ENCODE measurements at places on chromosomes 2 and 18.

DNA sequence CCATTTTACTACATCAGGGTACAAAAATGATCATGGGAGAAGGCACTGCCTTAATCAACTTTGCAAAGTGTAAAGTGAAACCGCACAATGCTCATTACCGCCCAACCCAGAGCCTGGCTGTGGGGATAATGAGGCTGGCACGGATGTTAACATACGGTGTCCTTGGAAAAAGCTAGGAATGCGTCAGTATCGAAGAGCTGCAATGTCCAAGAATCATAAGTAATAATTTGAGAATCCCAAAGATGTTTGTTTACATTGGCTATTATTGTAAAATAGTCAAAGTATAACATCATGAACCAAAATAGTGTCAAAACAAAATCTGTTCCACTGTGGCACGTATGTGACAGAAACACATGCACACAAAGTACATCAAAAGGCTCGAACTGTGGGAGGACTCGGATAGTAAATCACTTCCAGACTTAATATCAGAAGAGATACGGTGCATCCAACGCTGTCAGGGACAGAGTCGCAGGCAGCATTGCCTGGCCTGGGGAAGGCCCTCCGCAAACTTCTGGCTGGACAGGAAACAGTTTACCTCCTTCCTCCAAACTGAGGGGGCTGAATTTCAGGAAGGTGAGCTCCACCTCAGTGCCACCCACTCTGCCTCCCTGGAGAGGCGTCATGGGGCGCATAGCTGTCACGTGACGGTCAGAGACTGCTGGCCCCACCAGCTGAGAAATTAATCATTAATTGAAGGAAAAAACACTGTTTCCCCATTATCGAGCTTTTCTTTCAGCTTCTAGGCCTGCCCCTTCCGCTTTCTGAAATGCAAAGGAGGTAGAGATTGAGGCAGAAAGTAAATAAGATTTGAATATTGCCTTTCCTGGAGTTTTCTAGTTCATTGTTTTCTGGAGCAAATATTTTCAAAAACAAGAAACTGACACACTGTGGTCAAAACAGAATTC is 1.8 kb upstream of the ID2 start:
- DNase-seq: no peak

- DNase-seq: no peak
Measured at GRCh38 chr18:9571546-9571945, 42.8 kb downstream of the PPP4R1 start.

- no peak for DNase-seq
Measured at GRCh38 chr2:22281033-22281432, 1103.9 kb upstream of the KLHL29 start.

DNA sequence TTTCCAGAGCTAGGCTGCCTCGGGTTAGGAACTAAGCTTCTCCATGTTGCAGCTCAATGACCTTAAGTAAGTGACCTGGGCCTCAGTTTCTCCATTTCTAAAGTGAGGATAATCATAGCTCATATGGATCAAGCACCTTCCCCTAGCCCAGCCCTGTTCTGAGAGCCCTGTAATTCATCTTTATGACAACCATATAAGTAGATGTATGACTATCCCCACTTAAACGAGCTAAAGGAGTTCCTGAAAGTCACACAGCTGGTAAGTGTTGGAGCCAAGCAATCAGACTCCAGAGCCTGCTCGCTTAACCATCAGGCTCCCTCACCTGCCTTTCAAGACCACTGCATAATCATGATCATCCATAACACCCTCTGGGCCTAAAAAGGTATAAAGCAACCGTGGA is 135.4 kb downstream of the SP3 start:
- no peak for DNase-seq

GRCh38 chr2:20062615-20063545 is 11.5 kb upstream of the LAPTM4A start:
- no peak for DNase-seq

- DNase-seq: no peak
Measured at GRCh38 chr2:70509565-70509964, 44.1 kb downstream of the TGFA start.

DNA sequence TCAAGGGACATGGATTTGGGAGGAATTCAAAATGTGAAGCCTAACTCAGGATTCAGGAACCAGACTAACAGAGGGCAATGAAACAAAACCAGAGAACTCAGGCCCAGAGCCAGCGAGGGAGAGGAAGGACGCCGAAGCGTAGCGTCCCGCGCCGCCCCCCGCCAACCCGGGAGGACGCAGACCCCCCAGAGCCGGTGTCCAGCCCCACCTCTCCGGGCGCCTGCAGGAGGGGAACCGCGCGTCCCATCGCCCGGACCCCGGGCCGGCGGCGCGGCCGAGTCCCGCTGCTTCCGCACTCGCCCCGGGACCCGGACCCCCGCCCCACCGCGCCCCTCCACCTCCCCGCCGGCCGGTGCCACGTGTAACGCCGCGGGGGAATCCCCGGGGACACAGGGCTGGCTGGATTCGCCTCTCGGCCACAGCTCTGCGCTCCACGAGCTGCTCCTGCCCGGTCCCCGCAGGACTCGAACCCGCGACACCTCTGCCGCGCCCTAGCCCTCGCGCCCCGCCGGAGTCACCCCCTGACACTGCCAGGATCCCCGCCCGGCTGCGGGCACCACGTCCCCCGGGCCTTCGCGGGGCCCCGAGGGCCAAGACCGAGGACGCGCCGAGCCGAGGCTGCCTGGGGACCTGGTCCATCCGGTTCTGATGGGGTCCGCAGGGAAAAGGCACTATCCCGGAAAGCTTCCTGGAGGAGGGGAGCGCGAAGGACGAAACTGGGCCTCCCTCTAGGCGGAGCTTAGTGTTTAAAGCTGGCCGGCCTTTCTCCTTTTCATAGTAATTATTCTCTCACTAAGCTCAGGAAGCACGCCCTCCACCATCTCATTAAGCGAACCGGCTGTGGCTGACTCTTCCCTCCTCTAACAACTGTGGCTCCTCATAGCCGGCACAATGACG is 40.4 kb upstream of the FAM124B start:
- DNase-seq: no peak

DNA sequence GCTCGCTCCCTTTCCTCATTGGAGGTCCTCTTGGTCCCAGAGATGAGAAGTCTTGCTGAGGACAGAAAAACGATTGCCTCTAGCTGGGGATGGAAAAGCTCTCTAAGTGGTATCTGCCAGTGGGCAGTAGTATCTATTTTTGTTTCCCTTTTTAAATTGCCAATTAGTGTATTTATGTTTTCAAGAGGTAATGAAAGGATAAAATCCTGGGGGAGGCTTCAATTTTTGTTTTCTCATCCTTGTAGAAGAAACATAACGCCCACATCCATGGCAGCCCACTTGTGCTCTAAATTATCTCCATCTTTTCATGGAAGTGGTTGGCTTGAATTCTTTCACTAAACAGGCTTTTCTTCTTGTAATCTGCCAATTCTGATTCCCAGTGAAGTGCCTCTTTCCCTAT is 14.3 kb downstream of the ANKRD29 start:
- DNase-seq: no peak

DNA sequence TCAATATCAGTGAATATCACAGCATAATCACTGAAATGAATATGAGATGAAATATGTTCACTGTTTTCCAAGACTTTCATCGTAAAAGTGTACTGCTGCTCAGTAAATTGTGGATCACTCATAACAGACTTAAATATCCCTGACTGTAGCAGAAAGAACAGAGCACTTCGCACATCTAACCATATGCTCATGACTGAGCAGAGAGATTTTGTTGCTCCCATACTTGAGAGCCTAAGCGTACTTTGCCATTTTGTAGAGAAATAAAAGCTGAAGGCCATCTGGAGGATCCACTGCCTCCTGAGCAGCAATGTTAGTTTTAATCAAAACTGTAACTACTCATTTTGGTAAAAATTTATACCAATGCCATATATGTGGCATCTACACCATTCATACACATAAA is 243.5 kb downstream of the STK39 start:
- no peak for DNase-seq

DNA sequence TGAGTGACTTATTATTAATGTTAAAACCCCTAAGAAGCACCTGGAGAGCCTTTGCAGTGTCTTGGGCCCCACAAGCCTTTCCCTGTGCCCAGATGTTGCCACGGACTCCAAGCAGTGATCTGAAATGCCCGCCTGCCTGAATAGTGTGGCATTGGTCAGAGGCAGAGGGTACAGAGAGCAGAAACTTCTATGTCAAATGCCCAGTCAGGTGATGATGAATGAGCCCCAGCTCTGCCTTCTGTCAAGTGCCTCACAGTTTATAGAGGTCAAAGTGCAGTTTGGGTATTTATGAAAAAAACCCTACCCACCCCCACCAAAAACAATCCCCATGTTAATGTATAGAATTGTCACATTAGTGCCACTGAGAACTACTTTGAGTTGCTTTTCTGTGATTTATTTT is 170.0 kb upstream of the SIX3 start:
- DNase-seq: no peak

- no peak for DNase-seq
Measured at GRCh38 chr2:206814498-206814897, 49.1 kb downstream of the FASTKD2 start.

DNA sequence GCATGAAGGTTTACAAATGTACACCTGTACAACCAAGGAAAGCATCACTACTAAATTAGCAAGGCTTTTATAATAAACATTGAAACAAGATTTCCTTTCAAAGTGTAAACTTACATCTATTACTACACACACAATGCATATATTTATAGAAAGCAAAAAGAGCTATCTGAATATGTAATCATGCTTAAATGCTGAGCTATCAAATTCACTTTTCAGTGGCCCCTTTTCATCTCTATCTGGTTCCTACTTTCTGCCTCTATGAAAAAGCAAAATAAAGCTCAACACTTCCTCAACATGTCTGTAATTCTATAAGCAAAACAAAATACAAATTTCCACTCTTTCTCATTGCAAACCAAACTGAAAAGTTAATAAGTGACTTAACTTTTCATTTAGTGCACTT is 25.5 kb upstream of the SDC1 start:
- no peak for DNase-seq

DNA sequence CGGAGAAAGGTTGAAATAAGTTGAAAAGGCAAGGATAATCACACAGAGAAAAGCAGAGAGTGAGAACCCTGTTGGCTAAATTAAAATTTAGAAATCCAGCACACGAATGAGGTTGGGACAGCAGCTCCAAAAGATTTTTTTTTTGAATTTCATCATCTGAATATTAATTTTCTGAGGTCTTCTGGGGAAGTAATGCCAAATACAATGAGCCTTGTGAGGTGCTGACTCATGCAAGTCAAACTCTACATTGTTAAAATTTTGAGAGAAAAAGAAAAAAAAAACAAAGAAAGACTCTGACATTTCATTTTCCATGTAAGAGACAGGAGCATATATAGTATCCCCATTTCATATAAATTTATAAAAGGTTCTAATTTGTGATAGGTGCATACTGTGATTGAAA is 614.2 kb upstream of the CDH2 start:
- DNase-seq: no peak

Measured in stimulated activated CD4-positive, alpha-beta T cell treated with anti-CD3 and anti-CD28 coated beads, Interleukin-15, amount 100 ng/mL, for 1 hour (primary cell).